ENCODE measurements at places on chromosomes 2 and 18. TPM values are rescaled to one million over a fixed set of nuclear protein-coding genes. Genes with fewer than 3 reads are reported as not detected.
A peak's percentile ranks its signal among the peaks of the same experiment; 100 is the strongest.

Gene CYP1B1
- total RNA-seq = not detected

Gene HSPD1
- total RNA-seq = 581 TPM

Gene SMAD2
- 72.7 TPM for total RNA-seq

Gene NEU2
- total RNA-seq = 0.24 TPM

Gene B3GNT7
- total RNA-seq = 0.14 TPM

Gene C1QL2
- 0.03 TPM for total RNA-seq

Gene CREG2
- 7.1 TPM for total RNA-seq

Gene TMEM163
- total RNA-seq = 1.0 TPM

Gene DSC3
- total RNA-seq = 0.11 TPM

Gene B3GNT2
- total RNA-seq = 26.5 TPM

Gene TEX44
- total RNA-seq = not detected

Gene RNF125
- total RNA-seq = 2.3 TPM

Gene ALPI
- total RNA-seq = not detected

DNA sequence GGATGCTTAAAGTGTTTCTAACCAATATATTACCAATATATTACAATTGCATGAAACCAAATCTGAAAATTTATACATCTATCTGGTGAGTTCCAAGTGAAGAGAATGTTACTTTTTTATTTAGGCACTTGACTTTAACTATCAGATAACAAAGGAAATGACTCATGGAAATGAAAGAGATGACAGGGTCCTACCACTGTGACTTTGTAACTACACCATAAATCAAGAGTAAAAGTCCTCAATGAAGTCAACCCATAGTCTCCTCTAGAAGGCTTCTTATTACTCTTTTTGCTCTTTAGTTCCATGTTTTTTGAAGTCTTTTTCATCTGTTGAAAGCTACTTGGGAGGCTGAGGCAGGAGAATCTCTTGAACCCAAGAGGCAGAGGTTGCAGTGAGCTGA is 545.0 kb upstream of the PIK3C3 start:
- DNase-seq = peak; percentile 48

- no peak for DNase-seq
These were observed 526.3 kb upstream of the DCC start for GRCh38 chr18:51813740-51814139.

GRCh38 chr2:138708682-138709241 is 71.4 kb downstream of the NXPH2 start:
- DNase-seq = no peak

GRCh38 chr2:41399437-41400087 is 648.3 kb upstream of the PKDCC start:
- no peak for DNase-seq

GRCh38 chr2:59912042-59912441 is 641.4 kb downstream of the BCL11A start:
- DNase-seq = no peak

DNA sequence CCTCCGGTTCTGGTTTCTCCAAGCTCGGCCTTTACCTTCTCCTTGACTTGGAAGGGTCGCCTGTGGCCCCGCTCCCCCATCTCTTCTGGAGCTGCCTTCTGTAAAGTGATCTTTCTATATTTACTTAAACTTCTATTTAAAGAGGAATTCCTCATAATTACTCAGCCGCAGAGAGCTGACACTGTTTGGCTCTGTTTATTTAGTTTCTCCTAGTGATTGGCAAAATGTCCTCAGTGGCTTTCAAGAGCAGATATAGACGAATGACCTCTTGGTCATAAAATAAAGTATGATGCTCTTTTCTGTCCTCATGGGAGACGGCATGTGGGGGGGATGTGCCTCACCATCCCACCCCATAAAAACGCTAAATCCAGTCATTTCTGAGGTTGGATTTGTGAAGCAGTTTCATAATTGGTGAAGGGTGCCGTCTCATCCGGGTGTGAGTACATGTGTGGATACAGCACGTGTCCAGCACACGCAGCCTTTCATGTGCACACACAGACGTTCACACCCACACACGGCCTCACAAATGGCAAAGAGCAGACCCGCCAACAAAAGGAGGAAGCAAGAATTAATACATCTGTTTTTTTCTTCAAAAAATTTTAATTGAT is 43.4 kb upstream of the SMAD7 start:
- DNase-seq = peak; percentile 31

- no peak for DNase-seq
These were observed 628 bp downstream of the OTOS start for GRCh38 chr2:240139666-240140393.

DNA sequence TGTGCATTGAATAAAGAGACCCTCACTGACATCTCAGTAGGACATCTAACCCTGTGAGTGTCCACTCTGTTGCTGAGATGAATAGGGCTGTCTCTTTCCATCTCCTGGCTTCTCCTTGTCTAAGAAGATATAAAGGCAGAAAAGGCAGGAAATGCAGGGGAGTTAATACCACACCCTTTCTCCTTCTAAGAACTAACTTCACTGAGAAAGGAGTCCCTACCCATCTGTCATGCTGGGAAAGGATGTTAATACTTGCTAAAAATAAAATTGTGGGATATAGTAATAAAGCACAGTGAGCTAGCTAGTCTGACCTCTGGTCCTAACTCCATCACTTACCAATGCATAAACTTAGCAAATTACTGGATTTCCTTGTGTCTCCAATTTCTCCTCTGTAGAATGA is 213.9 kb upstream of the FIGN start:
- DNase-seq = no peak

DNA sequence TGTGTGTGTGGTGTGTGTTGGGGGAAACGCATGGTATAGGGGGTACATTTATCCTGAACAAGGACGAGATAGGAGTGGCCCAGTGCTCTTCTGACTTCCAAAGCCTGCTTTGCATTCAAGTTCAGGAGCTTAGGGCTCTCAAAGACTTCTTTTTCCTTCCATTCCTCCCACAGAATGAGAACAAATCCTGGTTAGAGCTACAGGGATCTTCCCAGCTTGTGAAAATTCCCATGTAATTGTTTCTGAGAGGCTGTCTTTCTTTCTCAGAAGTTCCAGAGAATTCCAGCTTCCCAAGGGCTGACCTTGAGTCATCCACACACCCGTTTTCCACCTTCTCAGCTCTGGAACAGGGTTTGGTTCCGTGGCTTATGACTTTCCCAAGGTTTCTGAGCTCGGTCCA is 38.9 kb downstream of the FASTKD2 start:
- no peak for DNase-seq

- no peak for DNase-seq
These were observed 401.0 kb downstream of the SETBP1 start for GRCh38 chr18:45081566-45082181.

DNA sequence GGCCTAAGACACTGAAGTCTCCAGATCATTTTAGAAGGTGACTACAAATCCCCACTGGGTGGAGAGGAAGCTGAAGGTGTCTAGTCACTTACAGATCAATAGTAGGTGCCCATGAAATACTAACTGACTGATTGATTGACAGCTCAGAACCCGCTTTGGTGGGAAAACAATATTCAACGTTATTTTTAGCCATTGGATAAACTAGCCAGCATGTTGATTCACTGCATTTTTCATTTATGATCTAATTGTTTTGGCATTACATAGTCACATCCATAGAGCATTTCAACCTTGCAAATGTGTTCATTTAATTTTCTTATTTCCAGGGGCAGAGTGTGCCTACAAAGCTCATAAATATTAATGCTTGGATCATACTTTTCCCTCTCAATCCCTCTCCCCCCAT is 162.3 kb downstream of the MREG start:
- DNase-seq = no peak

DNA sequence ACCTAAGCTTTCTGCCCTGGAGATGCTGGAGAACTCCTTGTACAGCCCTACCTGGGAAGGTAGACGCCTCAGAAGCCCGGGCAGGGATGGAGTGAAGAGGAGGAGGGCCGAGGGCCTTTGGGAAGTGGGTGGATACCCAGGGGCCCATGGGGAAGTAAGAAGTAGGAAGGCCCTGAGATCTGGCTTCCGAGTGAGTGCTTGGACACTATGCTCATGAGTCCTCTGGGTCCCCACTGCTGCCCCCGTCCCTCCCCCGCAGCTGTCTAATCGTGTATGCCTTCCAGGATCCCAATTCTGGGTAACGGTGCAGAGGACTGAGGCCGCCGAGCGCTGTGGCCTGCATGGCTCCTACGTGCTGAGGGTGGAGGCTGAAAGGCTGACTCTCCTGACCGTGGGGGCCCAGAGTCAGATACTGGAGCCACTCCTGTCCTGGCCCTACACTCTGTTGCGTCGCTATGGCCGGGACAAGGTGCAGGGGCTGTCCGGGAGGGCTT is 1.1 kb downstream of the DOK1 start:
- peak; percentile 30 for DNase-seq

DNA sequence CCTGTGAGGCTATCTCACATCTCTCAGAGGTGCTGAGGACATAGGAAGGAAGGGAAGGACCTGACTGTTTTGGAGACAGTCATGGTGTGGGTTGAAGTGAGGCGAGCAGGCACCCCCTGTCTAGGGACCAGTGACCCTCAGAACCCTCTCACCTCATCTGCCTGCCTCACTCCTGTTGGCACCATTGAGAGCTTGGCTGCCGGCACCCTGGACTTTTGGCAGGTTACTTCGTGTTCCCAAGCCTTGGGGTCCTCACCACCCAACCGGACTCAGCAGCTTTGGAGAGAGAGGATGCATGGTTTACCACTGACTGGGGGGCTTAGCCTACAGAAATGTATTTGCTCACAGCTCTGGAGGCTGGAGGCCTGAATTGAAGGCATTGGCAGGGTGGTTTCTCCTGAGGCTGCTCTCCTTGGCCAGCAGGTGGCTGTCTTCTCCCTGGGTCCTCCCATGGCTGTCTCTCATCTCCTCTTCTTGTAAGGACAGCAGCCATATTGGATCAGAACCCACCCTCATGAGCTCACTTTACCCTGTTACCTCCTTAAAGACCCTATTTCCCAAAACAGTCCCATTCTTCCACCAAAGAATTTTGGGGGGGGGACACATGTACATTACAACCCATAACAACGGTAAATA is 142.0 kb downstream of the TSN start:
- DNase-seq = peak; percentile 72

DNA sequence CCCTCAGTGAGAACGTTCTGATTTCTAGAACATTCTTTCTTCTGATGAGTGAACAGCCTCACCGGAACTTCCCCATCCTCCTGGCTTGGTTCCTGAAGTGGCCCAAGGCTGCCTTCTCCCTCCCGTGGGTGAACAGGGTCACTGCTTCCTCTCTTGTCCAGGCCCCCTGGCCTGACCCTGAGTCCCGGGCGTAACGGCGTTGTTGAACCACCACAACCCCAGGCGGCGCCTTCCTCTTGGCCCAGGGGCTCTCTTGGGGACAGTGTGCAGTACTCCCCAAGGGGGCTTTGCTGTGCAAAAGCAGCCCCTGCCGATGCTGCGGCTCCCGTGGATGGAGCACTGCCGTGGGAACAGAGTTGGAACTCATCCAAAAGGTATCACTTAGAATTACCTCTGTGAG is 147.2 kb downstream of the TSN start:
- no peak for DNase-seq

DNA sequence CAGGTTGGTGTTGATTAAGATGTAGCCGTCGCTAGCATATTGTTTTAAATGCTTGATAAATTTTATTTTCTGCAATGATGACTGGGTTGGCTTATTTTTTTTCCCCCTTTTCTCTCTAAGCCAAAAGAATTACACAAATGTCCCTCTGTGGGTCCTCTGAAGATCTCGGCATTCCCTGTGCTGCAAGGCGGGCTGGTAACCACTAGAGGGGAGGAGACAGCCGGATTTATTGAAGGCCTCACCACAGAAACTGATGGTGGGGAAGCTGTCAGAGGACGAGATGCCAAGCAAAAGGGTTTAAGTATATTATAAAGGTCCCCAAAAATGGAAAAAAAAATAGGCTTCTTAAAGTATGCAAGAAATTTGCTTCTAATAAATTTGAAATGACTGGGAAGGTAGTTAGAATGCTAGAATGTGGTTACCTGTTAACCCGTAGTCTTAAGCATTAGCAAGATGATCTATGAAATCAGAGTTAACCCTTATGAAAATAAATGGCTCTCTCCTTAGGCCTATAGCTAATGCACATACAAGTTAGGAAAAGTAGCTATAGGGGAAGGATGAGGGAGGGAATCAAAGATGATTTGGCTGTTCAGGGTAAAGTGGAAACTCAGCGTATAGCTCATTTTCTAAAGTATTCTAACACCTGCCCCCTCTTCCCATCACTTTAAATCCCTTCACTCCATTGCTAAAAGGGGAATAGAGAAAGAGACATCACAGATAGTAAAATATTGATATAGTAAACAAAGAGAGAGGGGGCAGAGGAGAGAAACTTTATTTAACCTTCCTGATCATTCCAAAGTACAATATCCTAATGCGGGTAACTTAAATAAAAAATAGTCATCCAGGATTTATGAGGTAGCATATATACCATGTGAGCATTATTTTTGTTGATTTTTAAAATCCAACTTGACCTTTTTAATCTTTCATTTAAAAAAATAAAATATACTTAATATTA is 894.5 kb upstream of the POU3F3 start:
- DNase-seq = peak; percentile 24

DNA sequence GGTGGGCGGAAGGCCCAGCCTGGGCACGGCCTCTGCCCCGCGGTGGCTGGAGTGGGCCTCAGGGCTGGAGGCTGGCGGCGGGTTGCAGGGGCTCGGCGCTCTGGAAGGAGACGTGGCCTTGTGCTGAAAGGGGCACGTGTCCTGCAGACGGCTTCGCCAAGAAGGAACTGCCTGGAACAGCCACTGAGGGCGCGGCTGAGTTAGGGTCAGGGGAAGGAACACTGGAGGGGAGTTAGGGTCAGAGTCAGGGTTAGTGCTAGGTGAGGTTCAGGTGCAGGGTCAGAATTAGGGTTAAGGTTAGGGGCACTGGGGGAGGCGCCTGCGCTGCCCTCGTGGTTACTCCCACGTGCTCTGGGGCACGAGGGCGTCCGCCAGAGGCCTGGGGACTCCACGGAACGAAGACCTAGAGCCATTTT is 933 bp upstream of the ADNP2 start:
- DNase-seq = no peak
